Gastrocnemius medialis (tissue), 4 donors: ENCODE measurements at places on chromosomes 1 and 21.

- no peak for DNase-seq
These were observed 181.1 kb downstream of the NEK7 start for GRCh38 chr1:198337886-198338285.

DNA sequence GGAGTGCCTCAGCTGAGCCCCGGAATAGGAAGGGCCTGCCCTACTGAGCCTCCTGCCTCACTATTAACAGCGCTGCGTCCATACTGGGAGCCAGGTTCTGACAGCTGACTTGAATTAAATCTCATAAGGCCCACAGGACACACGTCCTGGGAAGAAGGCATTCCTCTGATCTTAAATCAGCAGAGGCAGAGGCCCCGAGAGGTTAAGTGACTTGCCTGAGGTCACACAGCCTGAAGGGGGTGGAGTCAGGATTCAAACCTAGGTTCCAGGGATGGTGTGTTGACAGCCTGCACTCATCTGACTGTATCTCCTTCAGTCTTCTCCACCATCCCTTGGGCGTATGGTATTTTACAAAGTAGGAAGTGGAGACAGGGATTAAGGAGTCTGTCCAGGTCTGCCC lies 79.8 kb downstream of the AJAP1 start:
- DNase-seq, result no peak

GRCh38 chr1:243351337-243351736 lies 95.5 kb downstream of the SDCCAG8 start:
- DNase-seq, result no peak

- no peak for DNase-seq
These were observed 5.9 kb downstream of the FOXD2 start for GRCh38 chr1:47443530-47444296.

- DNase-seq, result no peak
These were observed at the start of gene SERTAD4 for GRCh38 chr1:210232511-210233215. TSS of gene SERTAD4 (plus strand) at chr1:210232796. CDS start at chr1:210237961, 5,165 bp downstream.
